ENCODE measurements at places on chromosomes 6 and 20.

- no peak for DNase-seq
Measured at GRCh38 chr20:36246401-36246800, 10.1 kb downstream of the AAR2 start.

DNA sequence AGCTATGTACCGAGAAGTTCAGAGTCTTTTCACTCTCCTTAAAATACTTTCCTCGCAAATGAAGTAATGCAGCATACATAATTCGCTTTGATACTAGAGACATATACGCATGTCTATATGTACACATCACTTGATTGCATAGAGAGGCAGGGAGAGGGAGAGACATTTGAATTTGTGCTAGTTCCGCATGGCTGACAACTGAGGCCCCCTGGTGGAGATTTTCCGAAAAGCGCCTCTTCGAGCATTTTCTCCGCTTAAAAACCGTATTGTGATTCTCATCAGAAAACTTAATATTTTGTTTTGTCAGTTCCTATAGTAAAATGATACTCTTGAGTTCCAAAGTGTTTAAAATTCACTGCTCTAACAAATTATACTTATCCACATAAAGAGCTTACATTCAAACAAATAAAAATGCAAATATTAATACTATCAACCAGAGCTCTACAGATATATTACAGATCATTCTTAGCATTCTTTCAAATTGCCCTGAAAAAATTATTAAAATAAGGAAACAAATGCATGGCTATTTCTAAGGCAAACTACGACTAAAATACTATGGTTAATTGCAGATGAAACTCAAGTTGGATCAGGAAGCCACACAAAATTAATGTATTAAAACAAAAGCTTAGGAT, 637 bp downstream of the MYLK4 start:
- peak; percentile 91 for DNase-seq

DNA sequence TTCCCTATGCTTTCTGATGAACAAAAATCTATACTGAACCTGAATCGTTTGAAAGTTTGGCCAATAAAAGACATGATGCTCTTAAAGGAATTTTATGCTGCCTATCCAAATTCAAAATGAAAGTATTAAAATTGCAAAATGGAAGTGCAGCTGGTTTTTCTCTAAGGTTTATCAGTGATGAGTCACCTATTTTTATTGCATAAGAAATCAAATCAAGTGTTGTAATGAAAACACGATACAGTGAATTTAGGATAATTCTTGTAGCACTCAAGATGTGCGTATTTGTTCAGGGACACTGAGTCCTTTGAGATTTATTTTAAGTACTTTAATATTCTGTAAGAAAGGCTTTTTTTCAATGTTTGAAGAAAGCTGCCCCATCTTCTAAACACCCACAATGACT, 409.5 kb downstream of the ADGRB3 start:
- peak; percentile 30 for DNase-seq

DNA sequence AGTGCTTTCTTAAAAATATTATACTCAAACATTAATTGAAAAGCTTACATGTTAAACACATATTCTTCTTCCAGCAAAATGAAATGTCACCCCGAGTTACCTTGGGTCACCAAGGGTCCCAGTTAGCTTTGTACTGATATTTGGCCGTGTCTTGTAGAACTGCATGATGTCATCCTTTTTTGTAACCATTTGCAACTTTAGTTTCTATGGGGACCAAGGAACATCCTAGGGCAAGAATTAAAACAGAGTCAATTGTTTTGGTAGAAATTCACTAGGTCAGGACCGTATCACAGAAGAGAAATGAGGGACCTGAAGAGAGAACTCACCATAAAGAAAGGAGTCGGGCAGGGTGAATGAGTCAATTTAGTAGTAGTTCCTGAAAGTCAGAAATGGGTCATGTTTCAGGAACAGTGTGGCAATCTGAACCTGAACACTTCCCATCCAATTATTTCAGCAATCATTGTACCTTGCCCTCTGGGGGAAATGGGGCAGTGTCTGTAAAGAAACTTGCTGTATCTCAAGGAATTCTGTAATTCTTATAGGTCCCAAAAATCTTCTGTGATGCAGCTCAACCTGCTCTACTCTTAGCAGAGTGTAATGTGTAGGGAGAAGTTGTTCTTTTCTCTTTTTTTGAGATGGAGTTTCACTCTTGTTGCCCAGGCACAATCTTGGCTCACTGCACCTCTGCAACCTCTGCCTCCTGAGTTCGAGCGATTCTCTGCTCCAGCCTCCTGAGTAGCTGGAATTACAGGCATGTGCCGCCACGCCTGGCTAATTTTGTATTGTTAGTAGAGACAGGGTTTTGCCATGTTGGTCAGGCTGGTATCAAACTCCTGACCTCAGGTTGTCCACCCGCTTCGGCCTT, 5.3 kb upstream of the AKAP7 start:
- DNase-seq = peak; percentile 58

GRCh38 chr6:129661536-129662405, 48.2 kb downstream of the ARHGAP18 start:
- DNase-seq = no peak

All from OCI-M1 (cell line).